ENCODE measurements at places on chromosomes 6 and 20.
A peak's percentile ranks its signal among the peaks of the same experiment; 100 is the strongest.

- DNase-seq: no peak
These were observed 148.6 kb upstream of the ZFP64 start for GRCh38 chr20:52340036-52340634.

DNA sequence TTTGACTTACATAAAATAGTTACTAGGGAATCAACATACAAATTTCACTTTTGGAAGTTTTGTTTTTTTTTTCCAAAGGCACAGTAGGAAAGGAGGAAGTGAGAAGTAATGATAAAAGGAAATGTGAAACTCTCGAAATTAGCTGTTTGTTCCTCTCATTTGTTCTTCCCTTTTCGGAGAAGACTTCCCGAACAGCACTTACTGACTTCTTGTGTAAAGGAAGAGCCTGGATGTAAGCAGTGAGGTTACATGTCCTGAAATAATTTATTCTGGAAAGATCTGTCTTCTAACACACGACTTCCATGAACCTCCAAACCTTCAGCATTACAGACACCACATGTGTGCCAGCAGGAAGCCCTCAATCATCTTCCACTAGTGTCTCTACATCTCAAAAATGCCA is 59.1 kb downstream of the KIF16B start:
- DNase-seq: peak; percentile 14

GRCh38 chr20:21224217-21224616 is 78.9 kb upstream of the XRN2 start:
- DNase-seq: no peak

GRCh38 chr6:151850479-151851003 is 43.1 kb downstream of the ESR1 start:
- no peak for DNase-seq

Data from umbilical cord (tissue), 2 donors.